ENCODE measurements at places on chromosomes 4 and X. TPM values are rescaled to one million over a fixed set of nuclear protein-coding genes. Genes with fewer than 3 reads are reported as not detected.

The PDCL2 gene
- total RNA-seq = not detected

- DNase-seq = no peak
Observed at GRCh38 chr4:85062466-85062865, 96.0 kb upstream of the WDFY3 start.

DNA sequence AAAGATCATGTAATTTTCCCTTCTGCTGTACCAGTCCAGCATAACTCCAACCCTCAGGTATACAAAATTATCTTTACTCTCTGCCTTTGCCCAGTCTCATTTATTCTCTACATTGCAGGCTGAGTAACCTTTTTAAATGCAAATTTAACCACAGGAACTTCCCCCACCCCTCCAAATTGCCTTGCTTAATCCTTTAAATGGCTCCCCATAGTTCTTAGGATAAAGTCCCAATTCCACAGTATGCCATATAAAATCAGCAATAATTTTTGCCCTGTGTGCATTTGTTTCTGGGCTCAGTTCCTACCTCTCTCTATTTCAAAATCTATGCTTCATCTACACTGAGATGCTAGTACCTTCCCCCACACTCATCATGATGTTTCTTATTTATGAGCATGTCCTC lies 879.7 kb downstream of the RPA4 start:
- no peak for DNase-seq

The CCDC149 gene
- 6.5 TPM for total RNA-seq

DNA sequence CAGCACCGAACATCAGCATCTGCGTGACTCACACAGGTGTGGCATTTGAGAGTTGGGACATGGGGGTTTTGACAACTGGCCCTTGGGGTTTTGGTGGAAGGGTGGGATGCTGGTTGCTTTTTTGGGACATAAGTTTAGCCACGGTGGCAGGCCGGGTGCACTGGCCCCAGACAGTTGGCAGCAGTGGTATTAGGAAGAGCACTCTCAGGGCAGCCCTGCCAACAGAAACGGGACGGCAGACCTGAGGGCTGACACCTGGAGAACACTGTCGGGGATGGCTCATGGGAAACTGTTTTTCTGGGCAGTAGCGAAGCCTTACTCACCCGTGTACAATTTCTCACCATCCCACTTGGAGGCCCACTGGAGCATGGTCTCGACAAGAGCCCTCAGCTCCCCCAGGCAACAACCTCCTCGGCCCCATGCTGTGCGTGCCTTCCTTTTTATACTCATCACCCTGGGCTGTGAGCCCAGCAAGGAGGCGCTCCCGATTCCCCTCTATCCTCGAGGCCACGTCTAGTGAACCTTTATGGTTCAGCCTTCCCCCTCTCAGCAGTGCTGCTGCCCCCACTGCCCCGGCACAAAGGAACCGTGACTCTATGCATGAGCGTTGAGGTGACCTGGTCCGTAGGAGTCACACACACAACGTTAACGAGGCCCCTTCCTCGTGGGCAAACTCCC lies 30.6 kb downstream of the WDR1 start:
- DNase-seq = peak; percentile 60

The SMIM31 gene
- total RNA-seq = not detected

DNA sequence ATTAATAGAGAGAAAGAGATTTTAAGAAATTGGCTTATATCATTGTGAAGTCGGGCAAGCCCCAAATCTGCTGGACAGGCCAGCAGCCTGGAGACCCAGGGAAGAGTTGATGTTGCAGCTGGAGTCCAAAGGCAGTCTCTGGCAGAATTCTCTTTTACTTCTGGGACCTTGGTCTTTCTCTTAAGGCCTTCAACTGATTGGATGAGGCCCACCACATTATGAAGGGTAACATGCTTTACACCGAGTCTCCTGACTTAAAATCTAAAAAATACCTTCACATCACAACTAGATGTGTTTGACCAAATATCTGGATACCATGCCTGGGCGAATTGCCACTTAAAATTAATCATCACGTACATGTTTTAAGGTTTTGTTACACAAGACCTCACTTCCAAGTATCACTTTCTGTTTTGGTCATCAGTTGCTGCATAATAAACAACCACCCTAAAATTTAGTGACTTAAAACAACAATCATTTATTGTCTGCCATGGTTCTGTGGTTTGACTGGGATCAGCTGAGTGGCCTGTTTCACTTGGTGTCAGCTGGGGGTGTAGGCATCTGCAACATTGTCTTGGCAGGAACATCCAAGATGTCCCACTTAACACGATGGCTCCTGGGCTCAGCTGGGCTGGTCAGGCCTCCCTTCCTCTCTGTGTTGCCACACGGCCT lies 3.4 kb downstream of the CD38 start:
- DNase-seq = no peak

- DNase-seq = no peak
Observed at GRCh38 chr4:103443324-103443723, 245.2 kb upstream of the CENPE start.

- DNase-seq = no peak
Observed at GRCh38 chrX:93637591-93637990, 35.8 kb downstream of the NAP1L3 start.

DNA sequence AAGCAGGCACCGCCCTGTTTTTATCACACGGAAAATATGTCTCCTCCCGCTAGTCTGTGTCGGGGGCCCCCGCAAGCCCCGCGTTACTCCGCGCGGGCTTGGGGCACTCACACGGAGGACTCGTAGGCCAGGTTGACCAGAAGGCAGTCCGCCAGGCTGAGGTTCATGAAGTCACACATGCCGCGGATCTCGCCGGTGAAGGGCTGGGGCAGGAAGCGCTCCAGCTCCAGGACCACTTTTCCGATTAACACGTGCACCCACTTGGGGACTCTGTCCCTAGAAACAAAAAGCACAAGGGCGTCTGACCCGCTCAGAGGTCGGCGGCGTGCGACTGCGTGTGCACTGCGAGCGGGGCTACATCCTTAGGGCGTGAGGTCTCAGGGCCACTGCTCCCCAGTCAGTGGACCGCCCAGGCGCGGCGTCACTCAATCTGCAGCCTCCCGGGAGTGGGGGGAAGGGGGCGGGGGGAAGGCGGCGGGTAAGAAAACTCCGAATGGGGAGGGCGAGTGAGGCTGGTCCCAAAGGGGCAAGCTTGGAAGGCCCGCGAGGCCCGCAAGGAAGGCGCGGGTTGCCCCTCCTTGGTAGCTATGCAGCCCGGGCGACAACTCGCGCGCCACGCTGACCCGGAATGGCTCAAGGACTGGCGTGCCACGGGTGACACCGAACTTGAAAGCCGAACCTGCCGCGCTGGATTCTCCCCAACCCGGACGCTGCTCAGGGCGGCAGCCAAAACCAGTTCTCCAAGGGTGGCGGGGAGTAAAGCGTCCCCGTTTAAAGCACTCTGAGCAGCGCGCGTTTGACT lies 722 bp downstream of the NAAA start:
- DNase-seq = peak; percentile 95

- peak; percentile 48 for DNase-seq
Observed at GRCh38 chrX:9785944-9786797, at the start of gene SHROOM2. Gene SHROOM2 (plus strand): TSS chrX:9786429. CDS start chrX:9786546, 117 bp downstream.

DNA sequence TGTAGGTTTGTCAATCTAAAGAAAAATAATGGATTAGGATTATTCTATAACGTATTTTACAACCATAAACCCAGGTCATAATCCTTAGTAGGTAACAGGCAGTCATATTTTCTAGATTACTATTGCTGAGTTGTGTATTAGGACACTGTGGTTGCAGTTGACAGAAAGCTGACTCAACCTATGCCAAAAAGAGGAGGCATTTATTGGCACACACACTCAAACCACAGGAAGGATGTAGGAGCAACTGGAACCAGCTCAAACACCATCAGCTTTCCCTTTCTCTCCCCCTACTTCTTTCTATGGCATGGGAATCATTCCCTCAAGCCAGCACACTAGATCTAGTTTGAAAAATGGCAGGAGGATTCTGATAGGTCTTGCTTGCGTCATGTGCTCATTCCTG lies 136.4 kb upstream of the FAM9C start:
- no peak for DNase-seq

- DNase-seq = no peak
Observed at GRCh38 chr4:14399848-14400247, 602.4 kb upstream of the CPEB2 start.

DNA sequence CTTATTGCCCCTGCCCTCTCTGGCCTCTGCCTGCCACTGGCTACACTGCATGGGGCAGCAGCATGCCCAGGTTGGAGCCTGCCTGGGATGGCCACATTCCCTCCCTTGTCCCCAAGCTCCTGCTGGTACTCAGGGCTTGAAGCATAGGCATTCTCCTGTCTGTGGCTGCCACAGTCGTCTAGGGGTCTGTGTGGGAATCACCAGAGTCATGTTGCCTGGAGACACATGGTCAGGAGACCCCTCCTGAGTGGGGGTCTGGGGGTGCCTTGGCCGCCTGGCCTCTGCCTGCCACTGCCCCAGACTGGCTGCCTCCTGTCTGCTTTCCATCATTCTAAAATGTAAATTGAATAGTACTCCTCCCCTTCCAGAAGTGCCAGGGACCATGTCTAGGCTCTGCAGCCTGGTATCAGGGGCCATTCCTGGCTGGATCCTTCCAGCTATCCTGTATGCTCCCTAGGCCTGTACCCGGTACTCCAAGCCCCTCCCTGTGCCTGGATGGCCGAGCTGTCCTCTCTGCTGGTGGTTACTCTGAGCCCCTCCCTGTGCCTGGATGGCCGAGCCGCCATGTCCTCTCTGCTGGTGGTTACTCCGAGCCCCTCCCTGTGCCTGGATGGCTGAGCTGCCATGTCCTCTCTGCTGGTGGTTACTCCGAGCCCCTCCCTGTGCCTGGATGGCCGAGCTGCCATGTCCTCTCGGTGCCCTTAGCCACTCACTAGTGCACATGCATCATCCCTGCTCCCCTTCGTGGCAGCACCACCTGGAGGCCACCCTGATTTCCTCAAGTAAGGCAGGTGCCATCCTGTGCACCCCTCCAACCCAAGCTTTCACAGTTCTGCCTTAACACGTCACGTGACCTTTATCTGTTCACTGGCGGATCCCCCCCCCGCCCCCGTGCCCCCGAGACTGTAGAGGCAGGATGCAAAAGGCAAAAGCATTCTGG lies 5.5 kb upstream of the NKX1-1 start:
- no peak for DNase-seq

DNA sequence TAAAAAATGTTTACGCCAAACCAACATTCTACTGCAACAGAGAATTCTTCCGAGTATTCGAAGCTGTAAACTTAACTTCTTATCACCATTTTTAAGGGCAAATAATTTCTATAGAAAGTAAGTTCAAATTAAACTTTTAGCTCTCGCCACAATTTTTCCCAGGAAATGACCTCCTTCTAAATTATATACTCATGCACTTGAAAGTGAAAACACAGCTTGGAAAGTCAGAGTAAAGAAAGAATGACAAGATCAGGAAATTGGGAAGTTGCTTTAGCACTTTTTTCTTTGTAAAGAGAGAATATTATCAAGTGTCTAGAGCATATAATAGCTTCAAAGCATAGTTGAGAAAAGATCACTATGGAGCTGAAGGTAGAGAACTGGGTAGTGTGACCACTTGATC lies 1.2 kb downstream of the CYBB start:
- no peak for DNase-seq

DNA sequence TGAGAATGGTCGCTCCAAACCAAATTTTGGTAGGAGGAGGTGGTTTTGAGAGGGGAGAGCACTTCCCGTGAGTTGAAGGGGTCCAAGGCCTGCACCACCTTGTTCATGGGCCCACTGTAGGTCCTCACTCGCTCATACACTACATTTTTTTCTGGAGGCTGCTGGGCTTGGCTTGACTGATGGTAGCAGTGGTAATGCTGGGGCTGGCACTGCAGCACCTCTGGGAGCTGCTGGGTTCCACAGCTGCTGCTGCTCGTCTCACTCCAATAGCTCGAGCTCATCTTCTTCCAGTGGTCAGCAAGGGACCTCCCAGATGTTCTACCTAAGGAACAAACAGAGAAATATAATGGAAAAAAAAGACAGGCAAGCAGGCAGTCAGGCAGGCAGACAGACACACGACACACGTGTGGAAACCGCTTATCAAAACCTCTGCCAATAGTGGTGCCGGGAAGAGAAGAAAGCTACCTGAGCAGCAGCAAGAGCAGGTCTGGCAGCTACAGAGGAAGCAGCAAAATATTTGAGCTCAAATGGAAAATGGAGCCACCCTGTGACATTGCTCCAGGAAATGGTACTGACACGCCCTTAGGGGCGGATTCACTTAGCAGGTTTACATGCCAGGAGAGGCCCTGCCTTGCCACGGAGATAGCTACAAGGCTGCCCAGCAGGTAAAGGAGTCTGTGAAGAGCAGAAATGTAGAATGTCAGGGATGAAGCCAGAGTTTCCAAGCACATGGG lies at the start of gene POF1B:
Gene POF1B, minus strand, starts transcription at position 492 of the 734 bp plus-strand sequence. Its CDS starts 211 bp downstream, at position 281.
- DNase-seq = no peak
